ENCODE measurements at places on chromosomes 12 and 14.
A peak's percentile ranks its signal among the peaks of the same experiment; 100 is the strongest.

DNA sequence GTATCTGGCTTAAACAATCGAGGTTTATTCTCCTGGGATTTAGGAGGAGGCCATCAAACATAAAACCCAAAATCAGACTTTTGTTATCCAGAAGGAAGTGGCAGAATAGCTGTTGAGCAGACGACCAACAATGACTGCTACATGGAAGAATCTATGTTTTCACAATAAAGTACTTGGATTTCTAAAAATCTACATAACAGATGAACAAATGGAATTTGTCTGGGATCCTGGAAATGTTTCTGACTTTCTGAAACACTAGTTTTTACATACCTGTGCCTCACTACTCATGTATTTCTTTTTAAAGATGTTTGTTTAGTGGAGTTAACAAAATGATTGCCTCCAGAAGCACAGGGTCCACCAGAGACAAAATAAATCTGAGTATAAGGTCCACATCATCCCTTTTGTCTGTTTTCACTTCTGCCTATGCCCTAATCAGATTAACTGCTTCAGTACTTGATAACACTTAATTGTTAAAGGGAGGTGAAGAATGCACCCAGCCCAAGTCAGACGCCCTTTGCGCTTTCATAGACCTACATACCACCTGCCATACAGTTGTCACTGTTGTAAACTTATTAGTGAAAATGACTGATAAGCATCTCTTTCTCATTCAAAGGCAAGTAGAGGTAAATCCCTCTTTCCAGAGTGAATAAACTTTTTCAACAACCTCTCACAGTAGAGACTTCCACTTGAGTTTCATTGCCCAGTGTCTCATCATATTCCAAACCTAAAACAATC is 164.6 kb downstream of the EGLN3 start:
- no peak for DNase-seq

GRCh38 chr12:86719381-86719780 is 463.2 kb upstream of the MGAT4C start:
- no peak for DNase-seq

DNA sequence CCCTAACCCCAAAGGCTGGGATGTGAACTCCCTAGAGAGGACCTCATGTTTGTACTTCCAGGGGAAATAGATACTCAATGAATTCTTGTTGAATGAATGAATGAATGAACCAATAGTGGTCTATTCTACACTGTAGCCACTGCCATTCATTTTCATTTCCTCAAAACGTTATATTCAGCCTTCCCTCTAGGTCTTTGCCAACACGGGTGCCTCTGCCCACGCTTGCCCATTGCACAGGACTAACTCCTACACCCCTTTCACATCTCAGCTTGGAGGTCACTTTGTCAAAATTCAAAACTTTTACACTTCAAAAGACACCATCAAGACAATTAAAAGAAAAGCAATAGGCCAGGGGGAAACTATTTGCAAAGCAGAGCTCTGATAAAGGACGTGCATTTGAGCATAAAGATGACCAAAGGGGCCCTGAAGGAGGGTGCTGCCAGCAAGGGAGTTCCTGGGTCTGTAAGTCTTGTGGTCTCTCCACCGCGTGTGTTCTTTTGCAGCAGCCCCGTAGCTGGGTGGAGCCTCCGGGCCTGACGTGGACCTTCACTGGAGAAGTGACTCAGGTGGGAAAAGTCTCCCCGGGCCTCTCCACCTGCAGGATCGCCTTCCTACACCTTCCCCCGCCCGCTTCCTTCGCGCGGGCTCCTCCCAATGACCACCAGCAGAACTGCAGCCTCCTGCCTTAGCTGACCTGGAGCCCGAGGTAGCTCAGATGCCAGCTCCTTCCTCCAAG is 31.5 kb downstream of the TMEM63C start:
- peak; percentile 42 for DNase-seq

DNA sequence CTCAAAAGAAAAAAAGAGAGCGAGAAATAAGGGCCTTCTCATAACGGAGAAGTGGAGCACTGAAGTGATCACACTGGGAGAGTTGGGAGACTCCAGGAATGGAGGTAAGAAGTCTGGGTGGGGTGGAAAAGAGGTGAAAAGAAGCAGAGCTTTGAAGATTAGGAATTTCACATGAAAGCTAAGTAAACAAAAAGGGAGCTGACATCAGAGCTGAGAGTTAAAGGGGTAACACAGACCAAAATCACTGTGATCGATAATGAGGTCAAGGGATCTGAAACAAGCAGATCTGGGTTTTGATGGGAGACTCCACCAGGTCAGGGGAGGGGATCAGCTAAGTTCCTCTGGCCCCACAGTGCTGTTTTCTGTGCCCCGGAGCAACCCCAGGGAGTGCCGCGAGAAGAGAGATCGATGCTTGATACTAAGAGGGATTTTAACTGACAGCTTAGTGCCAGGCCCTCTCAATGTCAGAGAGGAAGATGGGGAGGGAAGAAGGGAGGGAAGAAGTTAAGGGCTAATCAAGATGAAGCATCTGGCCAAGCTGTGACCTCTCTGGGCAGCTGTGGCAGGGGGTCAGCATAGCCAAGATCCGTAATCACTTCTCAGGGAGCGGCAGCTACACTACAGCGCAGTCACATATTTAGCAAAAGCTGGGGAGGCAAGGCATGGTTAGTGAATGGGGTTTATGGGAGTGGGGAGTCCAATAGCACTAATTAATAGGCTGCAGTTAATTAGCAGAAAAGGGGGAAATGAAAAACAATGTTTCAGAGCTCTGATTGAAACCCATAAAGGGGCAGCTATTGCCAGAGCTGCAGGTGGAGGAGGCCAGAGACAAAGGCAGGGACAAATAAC is 8.0 kb downstream of the AQP6 start:
- DNase-seq = no peak

GRCh38 chr12:48007206-48007605 is 2.9 kb upstream of the COL2A1 start:
- DNase-seq = no peak

DNA sequence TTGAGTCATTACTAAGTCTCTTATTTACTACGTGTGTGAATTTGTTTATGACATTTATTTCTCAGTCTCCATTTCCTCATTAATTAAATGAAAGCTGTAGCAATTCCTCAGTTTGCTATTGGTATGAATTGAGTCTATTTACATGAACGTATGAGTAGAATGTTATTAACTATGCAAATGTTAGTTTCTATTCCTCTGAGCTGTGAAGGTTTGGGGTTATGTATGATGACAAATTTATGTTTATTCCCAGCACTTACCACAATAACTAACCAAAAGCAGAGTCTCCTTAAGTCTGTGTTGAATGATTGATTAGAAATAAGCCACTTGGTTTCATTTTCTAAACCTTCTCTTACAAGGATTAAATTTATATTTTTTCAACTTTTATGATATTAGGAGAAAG is 1340.9 kb downstream of the FSCB start:
- no peak for DNase-seq

DNA sequence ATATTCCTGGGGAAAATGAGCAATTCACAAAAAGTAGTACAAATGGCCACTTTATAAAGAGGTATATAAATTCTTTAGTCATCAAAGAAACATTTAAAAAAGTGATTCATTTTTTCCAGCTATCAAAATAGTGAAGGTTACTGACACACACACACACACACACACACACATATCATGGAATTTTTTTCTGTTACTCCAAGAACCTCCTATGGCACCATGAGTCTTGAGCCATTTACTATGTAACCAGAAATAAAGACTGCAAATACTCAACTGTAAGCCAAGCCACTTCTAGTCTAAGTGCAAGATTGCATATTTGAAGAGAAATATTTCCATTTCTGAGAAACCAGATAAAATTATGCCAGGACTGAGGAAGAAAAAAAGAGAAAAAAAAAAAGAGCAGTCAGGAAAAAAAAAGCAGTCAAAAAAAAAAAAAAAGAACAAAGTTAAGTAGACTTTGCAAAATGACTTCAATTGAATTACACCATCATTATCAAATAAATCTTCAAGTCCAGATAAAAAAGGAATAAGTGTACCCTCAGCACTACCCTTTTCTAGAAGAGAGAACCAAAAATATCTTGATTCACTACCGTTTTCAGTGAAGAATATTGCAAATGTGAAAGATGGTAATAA is 275.7 kb downstream of the DAD1 start:
- no peak for DNase-seq

DNA sequence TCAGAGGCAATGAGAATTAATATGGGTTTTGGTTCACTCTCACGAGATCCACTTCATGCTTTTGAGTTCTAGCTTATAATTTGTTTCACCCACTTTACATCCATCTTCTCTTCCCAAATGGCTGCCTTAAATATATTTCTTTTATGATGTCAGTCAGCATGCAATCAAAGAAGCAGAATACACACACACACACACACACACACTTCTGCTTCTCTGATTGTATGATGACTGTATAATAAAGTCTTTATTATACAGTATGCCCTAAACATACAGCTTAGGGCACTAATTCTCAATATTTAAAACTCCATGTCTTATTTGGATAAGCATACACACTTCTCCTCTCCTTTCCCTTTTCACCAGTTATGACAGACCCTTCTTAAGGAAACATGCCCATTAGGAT is 6.7 kb upstream of the ETV6 start:
- no peak for DNase-seq

GRCh38 chr14:91946622-91947474 is 646 bp downstream of the FBLN5 start:
- DNase-seq = no peak

DNA sequence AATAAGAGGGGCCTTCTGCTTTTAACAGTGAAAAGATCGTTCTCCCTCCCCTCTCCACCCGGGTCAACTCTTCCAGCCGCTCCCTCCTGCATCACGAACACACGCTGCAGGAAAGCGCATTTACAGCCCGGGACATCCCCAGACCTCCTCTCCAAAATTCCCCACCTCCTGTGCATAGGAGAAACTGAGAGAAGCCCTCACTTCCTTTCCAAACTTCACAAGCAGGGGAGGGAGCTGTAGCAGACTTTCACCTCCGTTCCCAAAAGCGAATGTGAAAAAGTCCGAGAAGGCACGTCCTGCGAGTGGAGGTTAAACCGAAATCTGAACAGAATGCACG is 513 bp downstream of the BCAT1 start:
- DNase-seq = no peak

GRCh38 chr14:86787717-86788116 is 1205.3 kb downstream of the GALC start:
- no peak for DNase-seq

DNA sequence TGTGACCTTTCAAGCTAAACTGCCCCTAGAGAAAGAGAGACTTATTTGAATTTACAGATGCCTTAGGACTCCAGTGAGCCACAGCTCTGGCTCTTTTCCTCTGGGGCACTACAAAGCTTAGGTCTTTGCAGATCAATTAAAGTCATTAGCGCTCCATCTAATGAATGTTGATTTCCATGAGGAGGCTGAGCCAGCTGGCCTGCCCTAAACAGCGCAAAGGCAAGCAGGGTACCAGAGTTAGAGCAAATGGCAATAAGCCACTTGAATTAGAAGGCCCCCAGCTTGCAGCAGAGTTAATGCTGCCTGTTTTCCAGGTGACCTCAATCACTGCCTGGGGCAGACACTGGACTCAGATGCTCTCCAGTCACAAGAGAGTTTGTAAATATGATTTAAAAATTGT is 695.3 kb downstream of the DIO2 start:
- DNase-seq = no peak

- no peak for DNase-seq
Observed at GRCh38 chr14:73149753-73150152, 13.4 kb downstream of the PSEN1 start.

DNA sequence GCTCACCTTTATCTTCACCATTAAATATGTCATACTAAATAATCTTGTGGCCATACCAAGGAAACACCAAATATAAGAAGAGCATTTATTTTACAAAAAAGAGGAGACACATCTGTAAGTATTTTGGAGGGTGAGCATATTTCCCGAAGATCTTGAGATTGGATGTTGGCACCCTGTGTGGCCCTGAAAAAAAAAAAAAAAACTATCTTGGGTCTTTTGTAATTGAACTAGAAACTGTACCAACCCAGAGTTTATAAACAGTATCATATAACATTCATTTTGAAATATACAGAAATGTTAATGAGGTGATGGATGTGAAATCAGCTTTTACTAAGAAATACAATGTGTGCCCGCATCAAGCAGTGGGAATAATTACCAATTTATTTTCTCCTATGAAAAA is 104.0 kb upstream of the FRMD6 start:
- no peak for DNase-seq

DNA sequence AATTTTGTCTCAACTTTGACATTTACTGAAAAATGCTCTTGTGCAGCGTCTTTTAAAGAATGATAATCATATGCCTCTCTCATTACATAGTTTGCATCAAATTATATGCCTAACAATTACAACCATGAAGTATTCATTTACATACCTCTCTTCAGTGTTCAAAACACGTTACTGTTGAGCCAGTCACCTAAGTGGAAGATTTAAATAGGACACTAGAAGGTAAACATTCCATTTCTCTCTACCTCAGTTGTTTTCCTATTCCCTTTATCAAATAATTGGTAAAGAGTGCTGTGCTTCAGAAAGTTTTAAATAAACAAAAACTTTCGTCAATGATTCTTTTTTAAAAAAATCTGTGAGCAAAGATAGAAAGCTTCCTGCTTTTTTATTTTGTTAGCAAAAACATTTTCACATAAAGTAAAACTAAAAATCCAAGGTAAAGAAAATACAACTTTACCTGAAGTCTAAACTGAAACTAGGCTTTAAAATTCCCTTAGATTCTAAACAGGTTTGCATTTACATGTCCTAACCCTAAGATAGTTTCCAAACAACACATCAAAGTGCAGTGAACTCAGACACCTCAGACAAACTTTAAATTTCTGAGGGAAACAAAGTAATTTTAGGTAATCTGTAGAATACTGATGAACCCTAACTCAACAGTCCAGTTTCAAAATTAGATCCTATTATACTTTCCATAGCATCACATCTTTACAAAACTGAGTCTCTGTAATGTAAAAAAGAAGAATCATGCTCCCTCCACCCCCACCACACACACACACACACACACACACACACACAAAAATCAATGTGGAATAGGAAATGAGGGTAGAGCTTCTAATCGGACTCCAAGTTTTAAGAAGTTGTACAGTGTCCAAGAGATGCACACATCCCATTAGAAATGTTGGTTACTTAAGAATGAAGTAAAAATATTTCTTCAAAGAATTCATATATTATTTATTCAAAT is 46.2 kb downstream of the PAWR start:
- DNase-seq = no peak

DNA sequence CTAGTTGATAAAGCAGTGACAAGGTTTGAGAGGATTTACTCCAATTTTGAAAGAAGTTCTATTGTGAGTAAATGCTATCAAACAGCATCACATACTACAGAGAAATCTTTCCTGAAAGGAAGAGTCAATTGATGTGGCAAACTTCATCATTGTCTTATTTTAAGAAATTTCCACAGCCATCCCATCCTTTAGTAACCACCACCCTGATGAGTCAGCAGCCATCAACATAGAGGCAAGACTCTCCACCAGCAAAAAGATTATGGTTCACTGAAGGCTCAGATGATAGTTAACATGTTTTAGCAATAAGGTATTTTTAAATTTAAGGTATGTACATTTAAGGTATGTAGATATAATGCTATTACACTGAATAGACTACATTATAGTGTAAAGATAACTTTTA is 122.1 kb upstream of the ARHGAP5 start:
- DNase-seq = no peak

- DNase-seq = no peak
Observed at GRCh38 chr12:8453796-8454195, 2.0 kb upstream of the CLEC6A start.

GRCh38 chr14:102212356-102212755 is 72.7 kb downstream of the WDR20 start:
- DNase-seq = no peak

GRCh38 chr14:73723797-73724661 is 9.8 kb upstream of the PNMA1 start:
- DNase-seq = no peak

- DNase-seq = no peak
Observed at GRCh38 chr12:73951956-73952703, 585.5 kb upstream of the ATXN7L3B start.

Data from NCI-H187 (cell line).